ENCODE measurements at places on chromosomes 12 and 14.

DNA sequence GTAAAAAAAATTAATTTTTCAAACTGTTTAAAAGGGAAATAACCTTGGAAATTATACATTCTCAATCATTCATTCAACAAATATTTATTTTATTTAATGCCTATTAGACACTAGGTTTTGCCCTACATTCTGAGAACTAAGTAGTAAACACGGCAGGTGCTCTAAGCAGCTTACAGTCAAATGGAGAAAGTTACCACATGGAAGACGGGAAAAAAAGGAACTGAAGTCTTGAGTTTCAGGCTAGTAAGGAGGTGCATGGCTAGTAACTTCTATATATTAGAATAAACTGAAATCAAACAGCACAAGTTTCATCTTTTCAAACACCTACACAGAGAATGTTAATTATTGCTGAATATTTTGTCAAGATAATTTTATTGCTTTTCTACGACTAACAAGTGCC is 52.9 kb downstream of the C12orf42 start:
- no peak for DNase-seq

- DNase-seq = no peak
Measured at GRCh38 chr12:119183942-119184695, 5.4 kb downstream of the HSPB8 start.

GRCh38 chr14:64581817-64582216 is 32.1 kb downstream of the PPP1R36 start:
- DNase-seq = no peak

DNA sequence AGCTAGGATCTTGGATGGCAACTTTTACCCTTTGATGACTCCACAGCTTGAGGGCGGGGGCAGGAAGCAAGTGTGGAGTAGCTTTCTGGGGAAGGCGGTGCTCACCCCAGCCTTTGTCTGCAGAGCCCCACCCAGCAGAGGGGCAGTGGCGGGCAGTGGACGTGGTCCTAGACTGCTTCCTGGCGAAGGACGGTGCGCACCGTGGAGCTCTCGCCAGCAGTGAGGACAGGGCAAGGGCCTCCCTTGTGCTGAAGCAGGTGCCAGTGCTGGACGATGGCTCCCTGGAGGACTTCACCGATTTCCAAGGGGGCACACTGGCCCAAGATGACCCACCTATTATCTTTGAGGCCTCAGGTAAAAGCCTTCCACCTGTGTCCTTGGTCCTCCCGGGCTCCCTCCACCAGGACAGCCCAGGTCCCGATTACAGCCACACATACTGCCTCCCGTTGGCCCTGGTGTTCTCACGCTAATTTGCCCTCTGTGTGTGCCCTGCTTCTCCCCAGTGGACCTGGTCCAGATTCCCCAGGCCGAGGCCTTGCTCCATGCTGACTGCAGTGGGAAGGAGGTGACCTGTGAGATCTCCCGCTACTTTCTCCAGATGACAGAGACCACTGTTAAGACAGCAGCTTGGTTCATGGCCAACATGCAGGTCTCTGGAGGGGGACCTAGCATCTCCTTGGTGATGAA is 1.2 kb downstream of the TAPBPL start:
- DNase-seq = no peak

DNA sequence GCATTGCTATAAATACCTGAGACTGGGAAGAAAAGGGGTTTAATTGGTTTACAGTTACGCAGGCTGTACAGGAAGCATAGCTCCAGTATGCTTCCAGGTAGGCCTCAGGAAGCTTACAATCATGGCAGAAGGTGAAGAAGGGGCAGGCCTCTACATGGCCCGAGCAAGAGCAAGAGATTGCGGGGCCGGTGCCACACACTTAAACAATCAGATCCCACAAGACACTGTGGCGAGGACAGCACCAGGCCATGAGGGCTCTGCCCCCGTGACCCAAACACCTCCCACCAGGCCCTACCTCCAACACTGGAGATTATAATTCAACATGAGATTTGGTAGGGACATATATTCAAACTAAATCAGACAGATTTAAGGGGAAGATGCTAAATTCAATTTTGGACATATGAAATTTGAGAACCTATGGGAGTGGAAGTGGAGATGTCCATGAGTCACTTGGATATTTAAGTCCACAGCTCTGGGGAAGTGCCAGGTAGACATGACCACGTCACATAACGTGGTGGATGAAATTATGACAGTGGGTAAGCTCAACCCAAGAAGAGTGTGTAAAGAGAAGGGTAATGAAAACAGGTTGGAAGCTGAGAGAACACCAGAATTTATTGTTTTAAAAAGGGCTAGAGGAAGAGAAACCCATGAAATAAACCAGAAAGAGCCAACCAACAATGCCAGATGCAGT is 1.5 kb upstream of the LTA4H start:
- DNase-seq = no peak

DNA sequence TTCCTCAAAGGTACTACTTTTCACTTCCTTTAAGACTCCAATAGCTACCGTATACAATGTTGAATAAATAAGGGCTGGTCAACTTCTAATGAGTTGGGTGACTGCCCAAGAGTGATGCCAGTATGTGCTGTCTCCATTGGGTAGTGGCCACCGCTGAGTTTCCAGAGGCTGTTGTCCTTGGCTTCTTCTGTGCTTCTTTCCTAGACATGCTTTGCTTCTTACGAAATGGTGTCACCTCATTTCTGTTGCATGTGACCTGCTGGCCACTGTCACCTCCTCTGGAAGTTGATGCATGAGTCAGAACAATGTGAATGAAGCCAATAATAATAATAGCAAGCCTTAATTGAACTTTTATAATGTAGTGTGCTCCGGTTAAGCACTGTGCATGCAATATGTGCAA is 7.5 kb upstream of the NID2 start:
- DNase-seq = no peak

- DNase-seq = no peak
Measured at GRCh38 chr12:99281277-99281676, 366.3 kb upstream of the GARIN6 start.

GRCh38 chr14:87805315-87805723 is 187.7 kb downstream of the GALC start:
- DNase-seq = peak; percentile 63

GRCh38 chr12:26966842-26967241 is 28.6 kb downstream of the FGFR1OP2 start:
- no peak for DNase-seq

GRCh38 chr12:113399490-113399889 is 4.2 kb downstream of the SDS start:
- no peak for DNase-seq

- DNase-seq = peak; percentile 69
Measured at GRCh38 chr14:101961011-101961721, 3.2 kb upstream of the DYNC1H1 start.

DNA sequence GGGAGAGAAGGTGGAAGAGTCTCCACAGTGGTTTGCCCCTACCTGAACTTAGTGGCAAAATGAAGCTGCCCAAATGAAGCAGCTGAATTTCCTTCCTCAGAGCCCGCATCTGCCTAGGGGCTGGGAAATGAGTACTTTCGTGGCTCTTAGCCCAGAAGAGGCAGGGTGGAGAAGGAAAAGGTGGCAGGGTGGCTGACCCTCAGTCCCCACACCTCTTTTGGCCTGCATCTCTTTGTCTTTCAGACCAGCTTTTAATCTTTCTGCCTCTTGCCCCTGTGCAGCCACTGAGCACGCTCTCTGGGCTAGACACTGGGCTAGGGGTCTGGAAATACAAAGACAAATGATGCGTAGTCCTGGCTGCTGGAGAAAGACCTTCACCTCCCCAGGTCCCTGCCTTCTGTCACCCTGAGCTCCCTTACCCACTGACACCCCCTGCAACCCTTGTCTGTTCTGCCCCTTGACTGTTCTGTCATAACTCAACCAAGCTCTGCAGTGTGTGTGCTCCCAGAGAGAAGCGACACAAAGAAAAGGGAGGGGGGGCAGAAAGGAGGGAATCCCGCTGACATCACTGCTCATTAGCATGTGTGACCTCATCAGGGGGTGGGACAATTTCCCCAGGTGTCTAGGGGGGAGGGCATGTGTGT is 371 bp upstream of the REM2 start:
- DNase-seq = peak; percentile 24

DNA sequence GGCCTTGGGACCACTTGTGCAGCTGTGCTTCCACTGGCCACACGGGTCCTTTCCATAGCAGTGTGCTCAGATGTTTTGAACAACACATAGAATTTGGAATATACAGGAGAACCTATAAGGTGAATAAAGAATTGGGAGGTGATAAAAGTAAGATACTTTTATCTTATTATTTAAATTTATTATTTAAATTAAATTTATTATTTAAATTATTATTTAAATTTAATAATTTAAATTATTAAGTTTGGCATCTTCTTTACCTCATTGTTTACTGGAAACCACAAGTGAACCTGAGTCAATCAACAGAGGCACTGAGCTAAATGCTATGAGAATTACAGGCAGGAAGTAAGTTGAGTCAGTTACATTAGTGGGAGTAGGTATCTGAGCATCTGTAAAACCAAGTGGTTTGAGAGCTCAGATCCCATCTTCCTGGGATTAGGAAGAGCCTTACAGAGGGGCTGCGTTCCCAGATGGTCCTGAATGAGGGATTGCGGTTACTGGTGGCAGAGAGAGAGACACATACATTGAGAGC is 103.1 kb downstream of the ESR2 start:
- DNase-seq = no peak

- no peak for DNase-seq
Measured at GRCh38 chr14:104157016-104157928, 18.9 kb downstream of the KIF26A start.

GRCh38 chr12:113236539-113237399 is 15.5 kb downstream of the TPCN1 start:
- DNase-seq = no peak

DNA sequence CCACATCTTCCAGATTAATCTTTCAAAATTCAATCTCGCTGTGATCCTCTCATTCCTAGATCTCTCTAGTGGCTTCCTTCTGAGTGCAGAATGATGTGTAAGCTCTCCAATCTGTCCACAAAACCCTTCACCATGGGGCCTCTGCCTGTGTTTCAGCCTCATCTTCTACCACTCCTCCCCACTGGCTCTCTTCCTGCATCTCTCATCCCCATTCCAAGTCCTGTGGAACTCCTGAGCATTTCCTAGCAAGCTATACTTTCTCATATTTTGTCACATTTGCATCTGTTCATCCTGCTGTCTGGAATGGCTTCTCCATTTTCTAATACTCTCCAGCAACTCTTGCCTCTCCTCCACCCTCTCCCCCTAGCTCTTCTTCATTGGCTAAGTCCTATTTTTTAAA is 242.0 kb upstream of the DAAM1 start:
- DNase-seq = no peak

- no peak for DNase-seq
Measured at GRCh38 chr12:116366824-116367223, 89.3 kb upstream of the MED13L start.

DNA sequence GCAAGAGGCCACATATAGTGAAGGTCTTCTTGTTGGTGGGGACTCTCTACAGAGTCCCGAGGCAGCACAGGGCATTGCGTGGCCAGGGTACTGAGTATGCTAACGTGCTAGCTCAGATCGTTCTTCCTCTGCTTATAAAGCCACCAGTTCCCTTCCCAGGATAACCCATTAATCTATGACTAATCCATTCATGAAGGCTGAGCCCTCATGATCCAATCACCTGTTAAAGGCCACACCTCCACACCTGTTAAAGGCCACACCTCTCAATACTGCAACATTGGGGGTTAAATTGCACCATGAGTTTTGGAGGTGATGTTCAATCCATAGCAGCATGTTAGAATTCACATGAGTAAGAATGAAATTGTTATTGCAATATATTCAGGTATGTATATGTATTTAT is 12.8 kb upstream of the YARS2 start:
- no peak for DNase-seq

DNA sequence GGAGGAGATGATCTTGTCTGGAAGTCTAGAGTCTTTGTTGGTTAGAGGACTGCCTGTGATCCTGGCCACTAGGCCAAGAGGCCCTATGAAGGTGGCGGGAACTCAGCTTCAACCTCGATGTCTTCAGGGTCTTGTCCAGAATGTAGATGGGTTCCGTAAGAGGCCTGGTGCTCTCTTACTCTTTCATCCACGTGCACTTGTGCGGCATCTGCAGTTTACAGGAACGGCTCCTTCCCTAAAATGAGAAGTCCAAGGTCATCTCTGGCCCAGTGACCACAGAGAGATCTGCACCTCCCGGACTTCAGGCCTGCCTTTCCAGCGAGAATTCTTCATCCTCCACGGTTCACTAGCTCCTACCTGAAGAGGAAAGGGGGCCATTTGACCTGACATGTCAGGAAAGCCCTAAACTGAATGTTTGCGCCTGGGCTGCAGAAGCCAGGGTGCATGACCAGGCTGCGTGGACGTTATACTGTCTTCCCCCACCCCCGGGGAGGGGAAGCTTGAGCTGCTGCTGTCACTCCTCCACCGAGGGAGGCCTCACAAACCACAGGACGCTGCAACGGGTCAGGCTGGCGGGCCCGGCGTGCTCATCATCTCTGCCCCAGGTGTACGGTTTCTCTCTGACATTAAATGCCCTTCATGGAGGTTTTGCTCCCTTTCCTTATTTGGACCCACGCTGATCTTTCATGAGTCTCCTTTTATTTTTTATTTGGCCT is 17.7 kb downstream of the WNT5B start:
- no peak for DNase-seq

- DNase-seq = no peak
Measured at GRCh38 chr12:126950266-126950665, 1316.7 kb upstream of the TMEM132C start.

GRCh38 chr12:53006810-53007309 is 604 bp downstream of the EIF4B start:
- peak; percentile 71 for DNase-seq

- no peak for DNase-seq
Measured at GRCh38 chr12:88035907-88036289, 6.7 kb upstream of the C12orf50 start.

DNA sequence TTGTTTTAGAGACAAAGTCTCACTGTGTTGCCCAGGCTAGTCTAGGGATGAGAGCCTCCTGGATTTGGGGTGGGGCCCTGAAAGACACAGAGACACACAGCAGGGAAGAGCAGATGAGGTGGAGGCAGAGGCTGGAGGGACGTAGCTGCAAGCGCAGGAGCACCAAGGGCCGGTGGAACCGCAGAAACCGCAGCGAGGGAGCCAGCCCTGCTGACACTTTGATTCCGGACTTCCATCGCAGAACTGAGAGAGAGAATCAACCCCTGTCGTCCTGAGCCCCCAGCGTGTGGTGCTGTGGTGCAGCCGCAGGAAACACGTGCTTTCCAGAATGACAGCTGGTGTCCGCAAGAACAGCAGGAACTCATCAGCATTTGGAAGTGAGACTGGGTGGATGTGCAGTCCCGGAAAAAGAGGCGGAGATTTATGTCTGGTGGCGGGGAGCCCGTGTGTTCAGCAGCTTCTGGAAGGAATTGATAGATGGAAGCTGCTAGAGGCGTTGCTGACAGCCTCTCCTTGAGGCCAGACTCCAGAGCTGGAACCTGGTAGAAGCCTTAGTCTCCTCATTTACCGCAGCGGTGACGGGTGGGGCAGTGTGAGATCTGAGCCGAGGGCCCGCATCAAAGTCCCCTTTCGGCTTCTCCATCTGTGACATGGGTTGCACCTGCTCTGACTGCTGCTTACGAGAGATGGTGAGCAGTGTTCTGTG is 21.9 kb upstream of the KLC1 start:
- DNase-seq = peak; percentile 35

DNA sequence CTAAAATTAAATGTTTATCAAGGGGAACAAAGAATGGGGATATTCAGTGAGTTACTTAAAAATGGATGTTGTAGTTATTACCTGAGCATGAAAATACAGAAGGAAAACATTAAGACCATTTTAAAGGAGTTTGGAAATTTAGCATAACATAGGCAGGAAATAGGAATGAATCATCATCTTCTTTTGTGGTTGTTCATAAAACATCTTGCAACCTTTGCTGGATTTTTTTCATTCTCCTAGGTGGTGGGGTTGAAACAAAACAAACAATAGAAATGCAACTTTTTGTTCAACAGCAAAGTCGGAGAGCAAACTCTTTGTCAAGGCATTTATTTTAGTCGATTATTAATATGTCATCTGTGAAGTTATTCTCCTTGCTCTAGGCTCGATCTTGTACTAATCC is 275.1 kb downstream of the IPO8 start:
- DNase-seq = no peak

Data from endothelial cell (in vitro differentiated cells).